ENCODE measurements at places on chromosomes 13 and 19. TPM values are rescaled to one million over a fixed set of nuclear protein-coding genes. Genes with fewer than 3 reads are reported as not detected.

DNA sequence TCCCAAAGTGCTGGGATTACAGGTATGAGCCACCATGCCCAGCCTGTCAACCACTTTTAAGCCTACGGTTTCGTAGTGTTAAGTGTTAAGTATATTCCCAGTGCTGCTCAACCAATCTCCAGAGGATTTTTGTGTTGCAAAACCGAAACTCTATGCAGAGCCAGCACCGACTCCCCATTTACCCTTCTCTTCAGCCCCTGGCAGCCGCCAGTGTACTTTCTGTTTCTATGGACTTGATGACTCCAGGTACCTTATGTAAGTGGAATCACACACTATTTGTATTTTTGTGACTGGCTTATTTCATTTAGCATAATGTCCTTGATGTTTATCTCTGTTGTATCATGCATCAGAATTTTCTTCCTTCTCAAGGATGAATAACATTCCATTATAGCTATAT is 1.1 kb downstream of the SULT2A1 start:
- no peak for DNase-seq

DNA sequence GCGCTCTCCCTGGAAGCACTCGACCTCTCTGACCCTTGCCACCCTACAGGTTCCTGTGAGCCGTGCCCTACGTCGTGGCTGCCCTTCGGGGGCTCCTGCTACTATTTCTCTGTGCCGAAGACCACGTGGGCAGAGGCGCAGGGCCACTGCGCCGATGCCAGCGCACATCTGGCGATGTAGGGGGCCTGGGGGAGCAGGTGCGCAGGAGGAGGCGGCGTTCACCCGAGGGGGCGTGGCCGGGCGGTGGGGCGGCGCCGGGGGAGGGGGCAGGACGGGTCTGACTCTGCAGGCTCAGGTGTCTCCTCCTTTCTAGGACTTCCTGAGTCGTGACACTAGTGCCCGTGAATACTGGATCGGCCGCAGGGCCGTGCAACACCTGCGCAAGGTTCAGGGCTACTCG is 26.4 kb downstream of the CLEC4M start:
- no peak for DNase-seq

- DNase-seq, result no peak
Observed at GRCh38 chr19:10503002-10503789, at the start of gene KEAP1. Gene KEAP1 (minus strand): TSS chr19:10503356. CDS start chr19:10500033, 3,323 bp downstream.

DNA sequence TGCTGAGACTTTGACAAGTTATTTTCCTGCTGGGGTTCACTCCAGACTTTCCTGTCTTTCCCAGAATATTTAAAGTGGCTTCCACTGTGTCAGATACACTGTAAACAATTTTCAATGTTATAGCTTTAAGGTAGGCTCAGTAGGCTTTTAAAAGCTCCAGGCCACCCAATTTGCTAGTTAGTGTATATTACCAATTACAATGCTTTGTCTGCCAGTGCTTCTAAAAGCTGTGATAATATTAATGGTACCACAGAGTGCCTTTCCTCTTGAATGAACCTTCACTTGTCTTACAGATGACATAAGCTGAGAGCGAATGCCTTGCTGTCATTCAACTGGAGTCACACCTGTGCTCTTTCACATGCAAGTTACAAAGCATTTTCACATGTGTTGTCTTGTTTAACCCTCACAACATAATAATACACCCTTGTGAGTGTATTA is 239.7 kb upstream of the HTR2A start:
- DNase-seq, result peak; percentile 13

DNA sequence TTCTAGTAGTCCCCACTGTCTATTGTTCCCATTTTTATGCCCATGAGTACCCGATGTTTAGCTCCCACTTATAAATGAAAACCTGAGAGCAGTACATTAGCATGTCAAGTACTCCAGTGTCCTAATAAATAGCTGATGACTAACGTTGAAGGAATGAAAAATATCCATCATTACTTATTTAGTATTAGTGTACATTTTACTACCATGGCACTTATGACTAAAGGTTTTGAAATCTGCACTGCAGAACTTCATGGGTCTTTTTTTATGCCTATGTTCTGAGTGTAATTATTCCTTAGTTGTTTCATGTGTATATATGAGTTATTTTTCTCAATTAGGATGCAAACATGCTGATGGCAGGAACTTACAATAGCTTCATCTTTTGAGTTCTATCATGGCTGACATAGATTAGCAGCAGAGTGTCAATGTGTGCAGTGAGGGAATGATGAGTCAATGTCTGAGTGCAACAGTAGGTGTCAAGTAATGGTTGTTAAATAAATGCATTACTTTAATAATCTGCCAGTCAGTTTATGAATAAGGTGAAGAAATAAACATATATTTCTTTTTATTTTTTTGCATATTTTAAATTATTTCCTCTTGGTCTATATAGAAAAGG is 188.4 kb downstream of the ITGBL1 start:
- no peak for DNase-seq

- no peak for DNase-seq
Observed at GRCh38 chr13:50375792-50376191, 360.5 kb downstream of the KCNRG start.

DNA sequence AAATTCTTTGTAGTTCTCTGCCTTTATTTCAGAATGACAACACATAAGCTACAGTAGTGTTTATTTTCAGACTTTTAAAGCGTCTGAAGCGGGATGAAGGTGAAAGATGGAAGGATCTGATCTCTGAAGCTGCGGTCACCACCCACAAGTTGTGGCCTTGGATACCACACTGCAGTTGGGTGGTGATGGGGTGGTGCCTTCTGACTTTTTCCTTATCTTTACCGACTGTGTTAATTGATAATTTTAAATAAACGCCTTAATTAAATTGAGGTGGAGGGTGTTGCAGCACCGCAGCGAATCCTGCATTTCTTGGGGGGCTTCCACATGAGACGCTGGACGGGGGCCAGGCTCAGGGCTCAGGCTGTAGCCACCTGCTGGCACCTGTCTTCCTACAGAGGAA is 1.3 kb downstream of the TFDP1 start:
- DNase-seq, result no peak

- peak; percentile 87 for DNase-seq
Observed at GRCh38 chr19:47729799-47730520, 15.4 kb upstream of the NOP53 start.

GRCh38 chr13:111398196-111398595 is 77.8 kb downstream of the TEX29 start:
- DNase-seq, result no peak

KLK4 gene
- not detected for total RNA-seq

LMTK3 gene
- 4.1 TPM for total RNA-seq

ZNF443 gene
- 1.7 TPM for total RNA-seq

Measured in pancreas (tissue), 10 donors.